ENCODE measurements at places on chromosomes 6 and 20.

GRCh38 chr20:62694868-62695267 is 13.8 kb upstream of the NTSR1 start:
- no peak for DNase-seq

- DNase-seq = no peak
Observed at GRCh38 chr20:49450281-49450721, 32.2 kb downstream of the KCNB1 start.

GRCh38 chr20:46602429-46602828 is 48.8 kb downstream of the SLC13A3 start:
- DNase-seq = no peak

DNA sequence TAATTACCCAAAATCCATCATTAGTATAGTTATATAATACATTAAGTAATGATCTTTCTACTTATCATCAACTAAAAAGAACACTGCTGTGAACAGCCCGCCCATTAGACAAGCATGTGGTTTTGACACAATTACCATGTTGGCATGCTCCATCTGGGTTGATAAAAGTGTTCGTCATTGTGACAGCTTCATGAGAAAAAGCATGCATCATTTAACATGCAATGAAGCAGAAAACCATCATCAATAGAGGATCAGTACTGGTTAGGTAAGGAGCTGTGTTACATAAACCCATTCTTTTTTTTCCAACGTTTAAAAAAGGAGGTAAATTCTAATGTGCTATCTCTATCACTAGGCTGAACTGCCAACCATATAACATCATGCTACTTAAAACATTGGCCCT is 101.9 kb downstream of the EPB41L2 start:
- no peak for DNase-seq

- no peak for DNase-seq
Observed at GRCh38 chr20:63064745-63065711, 58.3 kb upstream of the BHLHE23 start.
